ENCODE measurements at places on chromosomes 2 and 18.
A peak's percentile ranks its signal among the peaks of the same experiment; 100 is the strongest.

DNA sequence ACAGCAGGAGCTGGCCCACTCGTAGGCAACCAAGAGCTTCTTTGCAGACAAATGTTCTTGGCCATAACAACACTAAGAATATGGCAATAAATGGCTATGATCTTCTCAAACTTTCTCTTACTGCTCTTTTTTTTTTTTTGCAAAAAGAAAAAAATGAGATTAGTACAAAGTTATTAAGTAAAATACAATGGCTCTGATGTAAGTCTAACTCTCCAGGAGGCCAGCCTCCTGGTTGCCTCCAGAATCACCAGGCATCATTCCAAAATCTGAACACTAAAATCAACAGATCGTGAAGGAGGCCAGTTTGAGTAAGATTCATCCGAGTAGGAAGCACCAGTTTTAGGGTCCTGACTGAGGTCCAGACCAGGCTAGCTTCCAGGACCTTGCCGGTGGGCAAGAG, 20.8 kb upstream of the FIGN start:
- no peak for DNase-seq

- DNase-seq, result no peak
Observed at GRCh38 chr2:107146181-107146580, 260.2 kb upstream of the ST6GAL2 start.

- DNase-seq, result no peak
Observed at GRCh38 chr2:127086990-127087790, 19.8 kb downstream of the BIN1 start.

- DNase-seq, result peak; percentile 13
Observed at GRCh38 chr18:27017901-27018500, 152.5 kb upstream of the AQP4 start.

- no peak for DNase-seq
Observed at GRCh38 chr2:113977060-113977659, 87.3 kb downstream of the ACTR3 start.

DNA sequence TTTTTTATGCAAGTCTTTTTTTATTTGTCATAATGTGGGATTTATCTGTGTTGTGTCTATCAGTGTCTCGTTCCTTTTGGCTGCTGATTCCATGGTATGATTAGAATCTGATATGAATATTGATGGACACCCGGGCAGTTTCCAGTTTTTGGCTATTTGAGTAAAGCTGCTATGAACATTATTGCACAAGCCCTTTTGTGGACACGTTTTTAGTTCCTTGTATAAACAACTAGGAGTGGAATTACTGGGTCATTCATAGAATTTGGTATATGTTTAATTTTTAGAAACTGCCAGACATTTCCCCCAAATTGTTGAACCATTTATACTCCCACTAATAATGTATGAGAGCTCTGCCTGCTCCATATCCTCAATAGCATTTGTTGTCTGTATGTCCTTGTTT, 26.6 kb downstream of the HK2 start:
- no peak for DNase-seq

DNA sequence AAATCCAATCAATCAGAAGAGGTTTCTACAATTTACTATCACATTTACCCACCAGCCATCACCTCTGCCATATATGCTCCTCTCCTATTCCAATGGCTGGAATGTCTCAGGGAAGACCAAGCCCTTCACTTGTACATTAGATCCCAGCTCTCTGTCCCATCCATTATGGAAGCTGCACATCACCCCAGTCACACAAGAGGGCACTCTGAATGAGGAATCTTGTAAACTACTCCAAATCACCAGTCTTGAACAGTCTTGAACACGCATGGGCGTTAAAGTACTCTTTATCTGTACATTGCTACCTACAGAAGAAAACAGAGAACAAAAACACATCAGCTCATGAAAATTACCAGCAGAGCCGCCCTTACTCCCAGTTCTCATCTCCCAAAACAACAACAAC, 38.7 kb downstream of the ZC3H8 start:
- DNase-seq, result no peak

DNA sequence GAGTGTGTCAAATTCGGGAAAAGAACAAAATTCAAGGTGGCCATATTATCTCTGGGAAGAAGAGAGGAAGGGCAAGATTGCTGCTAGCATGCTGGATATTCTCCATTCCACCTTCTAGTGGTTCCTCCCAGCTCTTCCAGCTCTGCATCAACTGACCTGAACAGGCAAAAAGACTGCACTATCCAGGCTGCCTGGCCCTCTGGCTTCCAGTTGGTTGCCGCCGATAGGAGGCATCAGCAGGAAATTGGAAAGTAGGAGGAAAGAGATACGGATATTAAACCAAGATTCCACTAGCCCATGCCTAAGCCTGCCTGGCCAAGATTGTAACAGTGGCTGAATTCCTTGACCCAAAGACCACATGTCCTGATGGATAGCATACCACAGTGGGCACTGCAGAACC, 1.7 kb upstream of the RTTN start:
- no peak for DNase-seq

- DNase-seq, result peak; percentile 57
Observed at GRCh38 chr2:45922577-45922988, 271.1 kb downstream of the PRKCE start.

DNA sequence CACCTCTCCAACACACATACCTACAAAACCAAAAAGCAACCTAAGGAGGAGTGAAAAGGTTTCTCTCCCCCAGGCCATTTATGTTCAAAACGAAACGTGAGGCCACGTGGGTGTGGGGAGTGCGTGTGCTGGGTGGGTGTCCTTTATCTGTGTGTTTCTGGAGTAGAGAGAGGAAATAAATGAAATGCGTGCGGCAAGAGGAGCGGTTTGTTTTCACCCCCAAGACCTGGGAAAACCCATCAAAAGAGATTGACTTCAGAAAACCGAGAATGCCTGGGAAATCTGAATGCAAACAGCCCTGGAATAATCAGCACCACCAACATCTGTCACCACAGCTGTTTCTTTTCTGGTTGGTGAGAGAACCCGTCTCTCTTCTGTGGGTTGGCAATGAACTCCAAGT, 137.4 kb downstream of the INSIG2 start:
- DNase-seq, result no peak

- no peak for DNase-seq
Observed at GRCh38 chr18:25446972-25447371, 95.0 kb upstream of the ZNF521 start.

GRCh38 chr2:30693821-30694281, 113.4 kb downstream of the CAPN13 start:
- no peak for DNase-seq

Data from NCI-H2081 (cell line).